Activated CD4-positive, alpha-beta T cell treated with anti-CD3 and anti-CD28 coated beads, Interleukin-2, Interleukin-6, amounts not matched to agents 100 ng/mL and 50 ng/mL, durations not matched to agents 16 hours and 8 hours (primary cell): ENCODE measurements at places on chromosomes 16 and 17.
A peak's percentile ranks its signal among the peaks of the same experiment; 100 is the strongest.

- no peak for DNase-seq
Observed at GRCh38 chr16:88948781-88949490, 28.1 kb downstream of the CBFA2T3 start.

DNA sequence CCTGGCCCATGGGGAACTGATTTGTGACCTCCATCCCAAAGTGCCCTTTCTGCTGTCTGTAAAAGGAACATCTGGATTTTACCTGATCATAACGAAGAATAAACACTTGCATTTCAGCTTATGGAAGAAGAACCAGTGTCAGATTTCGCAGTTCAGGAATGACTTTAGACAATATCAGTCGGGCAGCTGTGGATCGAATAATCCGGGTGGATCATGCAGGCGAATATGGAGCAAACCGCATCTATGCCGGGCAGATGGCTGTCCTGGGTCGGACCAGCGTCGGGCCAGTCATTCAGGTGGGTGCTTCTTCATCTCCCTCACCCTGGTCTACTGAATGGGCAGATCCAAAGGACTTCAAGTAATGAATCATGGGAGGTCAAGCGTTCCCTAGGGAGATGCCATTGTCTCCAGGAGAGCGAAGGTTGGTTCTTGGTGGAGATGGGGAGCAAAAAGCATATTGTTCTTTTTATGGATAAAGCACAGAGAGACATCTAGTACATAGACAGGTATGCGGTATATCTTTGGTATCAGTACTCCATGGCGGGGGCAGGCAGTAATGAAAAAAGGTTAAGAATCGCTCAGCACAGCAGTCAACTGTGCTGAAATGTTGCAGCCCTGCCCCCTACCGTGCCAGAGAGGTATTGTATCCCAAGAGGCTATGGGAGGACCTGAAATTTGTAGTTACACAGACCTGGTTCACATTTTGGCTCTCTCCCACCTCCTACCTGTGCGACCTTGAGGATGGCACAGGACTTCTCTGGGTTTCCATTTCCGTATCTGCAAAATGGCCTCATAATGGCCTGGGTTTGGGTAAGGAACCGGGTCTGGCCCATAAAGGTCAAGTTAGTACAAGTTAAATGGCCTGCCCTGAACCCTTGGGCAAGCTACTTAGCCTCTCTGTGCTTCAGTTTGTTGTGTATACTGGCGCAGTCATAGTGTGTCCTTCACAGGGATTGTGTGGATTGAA lies 4.7 kb downstream of the COQ7 start:
- DNase-seq: peak; percentile 68

DNA sequence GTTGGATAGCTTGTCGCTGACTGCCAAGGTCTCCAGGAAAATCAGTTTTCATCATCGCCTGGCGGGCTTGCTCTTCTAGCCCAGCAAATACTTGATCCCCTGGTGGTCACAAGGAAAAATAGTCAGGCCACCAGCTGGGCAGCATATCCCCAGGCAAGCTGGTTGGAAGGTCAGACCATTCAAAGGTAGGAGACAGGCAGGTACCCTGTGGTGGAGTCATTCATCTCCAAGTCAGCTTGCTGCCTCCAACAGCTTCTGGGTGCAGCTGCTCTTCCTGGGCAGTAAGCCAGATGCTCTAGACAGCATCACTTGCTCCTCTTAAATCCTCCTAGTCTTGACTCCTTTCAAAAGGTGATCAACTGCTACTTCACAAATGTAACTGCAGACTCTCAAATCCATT lies 16.0 kb downstream of the ZNF821 start:
- DNase-seq: no peak

DNA sequence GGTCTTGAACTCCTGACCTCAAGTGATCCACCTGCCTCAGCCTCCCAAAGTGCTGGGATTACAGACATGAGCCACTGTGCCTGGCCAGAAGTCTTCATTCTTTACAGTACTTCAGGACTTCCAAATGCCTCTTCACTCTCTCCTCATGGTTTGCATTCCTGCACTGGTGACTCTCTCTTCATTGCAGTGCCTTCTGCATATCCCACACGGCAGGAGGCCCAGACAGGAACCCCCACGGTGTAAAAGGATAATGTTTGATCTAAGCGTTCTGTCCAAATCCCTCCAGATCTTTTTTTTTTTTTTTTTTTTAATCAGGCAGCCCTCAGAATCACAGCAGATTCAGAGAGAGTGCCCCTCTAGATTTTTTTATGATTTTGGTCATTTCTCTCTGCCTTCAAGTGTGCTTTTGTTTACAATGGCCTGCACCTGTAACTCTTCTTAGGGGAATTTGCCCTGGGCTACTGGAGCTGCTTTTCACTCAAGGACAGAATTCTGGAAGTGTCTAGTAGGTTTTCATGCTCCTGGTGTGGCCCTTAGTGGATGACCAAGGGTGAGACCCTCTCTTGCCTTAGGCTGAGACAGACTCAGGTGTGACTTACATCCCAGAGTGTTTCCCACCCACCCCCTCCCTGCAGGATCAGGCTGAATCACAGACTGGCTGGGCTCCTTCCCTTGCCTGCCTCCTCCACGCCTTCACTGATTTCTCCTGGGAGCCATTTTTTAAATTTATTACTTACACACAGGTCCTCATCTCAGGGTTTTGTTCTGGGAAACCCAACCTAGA lies 19.8 kb upstream of the NF1 start:
- DNase-seq: no peak

- DNase-seq: no peak
Observed at GRCh38 chr16:51141106-51141505, 10.0 kb downstream of the SALL1 start.

DNA sequence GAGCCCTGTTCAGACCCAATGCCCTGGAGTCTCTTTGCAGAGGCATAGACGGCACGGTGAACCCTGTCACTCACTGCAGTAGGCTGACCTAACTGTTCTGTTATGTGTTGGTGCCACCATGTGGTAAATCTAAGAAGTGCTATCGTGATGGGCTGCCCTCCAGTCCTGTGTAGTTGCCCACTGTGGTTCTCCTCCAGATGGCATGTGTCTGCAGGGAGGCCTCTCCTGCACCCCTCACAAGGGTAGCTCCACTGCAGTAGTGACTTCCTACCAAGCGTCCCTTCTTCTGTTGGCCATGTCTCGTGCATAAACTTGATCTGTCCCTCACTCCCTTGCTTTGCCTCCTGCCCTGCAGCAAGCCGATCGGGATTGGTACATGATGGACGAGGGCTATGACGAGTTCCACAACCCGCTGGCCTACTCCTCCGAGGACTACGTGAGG lies 5.8 kb downstream of the DHX38 start:
- DNase-seq: peak; percentile 66

DNA sequence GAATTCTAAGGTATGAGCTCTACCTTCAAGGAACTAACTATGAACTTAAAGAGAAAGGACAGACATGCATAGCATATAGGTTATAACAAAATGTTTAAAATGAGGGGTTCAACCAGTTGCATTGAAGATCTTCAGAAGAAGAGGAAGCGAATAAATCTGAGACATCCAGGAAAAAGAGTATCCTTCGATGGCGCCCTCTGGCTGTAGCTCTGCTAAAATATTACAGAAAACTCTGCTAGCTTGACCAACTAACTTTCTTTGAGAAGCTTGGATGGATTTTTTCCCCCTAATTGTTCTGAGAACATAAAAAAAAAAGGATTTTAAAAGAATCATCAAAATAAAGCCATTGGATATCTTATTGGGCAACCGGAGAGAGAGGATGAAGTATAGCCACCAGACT lies 659.9 kb upstream of the SOX9 start:
- no peak for DNase-seq

DNA sequence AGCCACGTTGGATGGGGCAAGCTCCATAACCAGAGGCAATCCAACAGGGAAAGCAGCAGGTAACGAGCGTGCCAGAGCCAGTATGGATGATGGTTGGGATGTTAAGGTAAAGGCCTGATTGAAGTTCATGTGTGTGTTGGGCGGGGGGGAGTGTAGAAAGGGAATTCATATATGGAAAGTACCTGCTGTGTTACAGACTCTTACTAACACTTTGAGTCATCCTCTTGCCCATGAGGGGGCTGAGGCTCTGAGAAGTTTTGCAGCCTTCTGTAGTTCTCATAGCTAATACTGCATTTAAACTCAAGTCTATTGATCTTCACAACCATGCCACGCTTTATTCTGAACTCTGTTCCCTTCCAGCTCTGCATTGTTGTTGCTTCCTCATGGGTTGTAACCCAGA lies 28.5 kb downstream of the SYCE1L start:
- no peak for DNase-seq

- DNase-seq: no peak
Observed at GRCh38 chr17:80965606-80966005, 26.0 kb upstream of the CHMP6 start.

GRCh38 chr16:11251525-11252481 lies 4.2 kb downstream of the SOCS1 start:
- peak; percentile 92 for DNase-seq

GRCh38 chr16:66544016-66544757 lies 5.7 kb downstream of the TK2 start:
- no peak for DNase-seq

DNA sequence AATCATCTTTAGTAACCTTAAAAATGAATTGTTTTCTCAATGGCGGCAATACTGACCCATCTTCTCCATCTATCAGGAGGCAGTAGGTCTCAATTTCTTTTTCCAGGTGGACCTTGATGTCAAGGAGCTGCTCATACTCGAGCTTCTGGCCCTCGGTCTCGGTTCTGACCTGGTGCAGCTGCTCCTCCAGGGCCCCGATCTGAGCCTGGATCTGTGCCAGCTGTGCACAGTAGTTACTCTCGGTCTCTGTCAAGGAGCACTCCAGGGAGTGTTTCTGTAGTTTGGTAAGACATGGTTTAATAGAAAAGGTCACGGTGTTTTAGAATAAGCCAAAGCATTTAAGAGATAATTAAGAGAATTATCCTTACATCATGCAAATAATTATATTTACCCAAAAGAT lies 4.9 kb downstream of the KRT27 start:
- DNase-seq: no peak

DNA sequence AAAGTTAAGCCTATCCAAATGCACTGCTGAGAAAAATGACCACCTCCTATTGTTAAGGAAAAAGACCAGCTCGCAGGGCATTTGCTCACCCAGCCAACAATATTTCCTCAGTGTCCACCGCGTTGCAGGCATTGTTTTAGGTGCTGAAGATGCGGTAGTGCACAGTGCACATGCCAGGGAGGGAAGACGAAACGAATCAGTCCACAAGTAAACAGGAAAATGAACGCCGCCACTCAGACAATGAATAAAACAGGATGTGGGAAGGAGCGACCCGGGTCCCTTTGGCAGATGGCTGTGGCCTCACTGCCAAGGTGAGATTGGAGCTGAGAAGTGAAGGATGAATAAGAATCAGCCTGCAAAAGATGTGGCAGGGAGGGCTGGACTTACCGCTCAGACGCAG lies 249.2 kb downstream of the FOXL1 start:
- no peak for DNase-seq

- no peak for DNase-seq
Observed at GRCh38 chr16:54102888-54103866, 183.4 kb downstream of the IRX3 start.

DNA sequence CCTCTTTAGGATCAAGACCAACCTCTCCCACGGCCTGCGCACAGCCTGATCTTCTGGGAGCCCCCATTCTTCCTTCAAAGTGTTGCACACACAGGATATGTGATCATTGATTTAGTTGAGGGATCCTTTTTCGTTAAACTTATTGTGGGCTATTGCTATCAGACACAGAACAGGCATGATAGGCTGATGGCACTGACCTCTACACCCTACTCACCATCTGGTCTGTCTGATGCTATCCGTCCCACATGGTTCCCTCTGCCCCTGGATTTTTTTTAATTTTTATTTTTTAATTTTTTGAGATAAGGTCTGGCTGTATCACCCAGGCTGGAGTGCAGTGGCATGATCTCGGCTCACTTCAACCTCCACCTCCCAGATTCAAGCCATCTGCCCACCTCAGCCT lies 19.2 kb upstream of the LITAF start:
- no peak for DNase-seq

DNA sequence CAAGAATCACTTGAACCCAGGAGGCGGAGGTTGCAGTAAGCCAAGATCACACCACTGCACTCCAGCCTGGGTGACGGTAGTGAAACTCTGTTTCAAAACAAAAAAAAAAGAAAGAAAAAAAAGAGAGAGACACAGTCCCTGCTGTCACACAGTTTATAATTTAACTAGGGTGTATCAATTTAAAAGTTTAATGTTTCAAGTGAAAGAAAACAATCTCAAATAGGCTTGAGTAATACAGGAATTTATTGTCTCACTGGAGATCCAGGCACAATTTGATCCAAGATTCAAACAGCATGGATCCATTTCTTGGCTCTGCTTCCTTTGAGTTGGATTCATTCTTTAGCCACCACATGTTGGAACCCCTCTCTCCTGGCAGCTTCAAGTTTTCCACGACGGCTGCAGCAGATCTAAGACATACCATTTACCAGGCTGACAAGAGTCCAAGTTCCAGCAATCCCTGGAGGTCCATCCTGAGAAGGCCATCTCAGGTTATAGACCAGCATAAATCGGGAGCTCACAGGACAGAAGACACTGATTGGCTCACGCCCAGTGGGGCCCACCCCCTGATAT lies 97.5 kb downstream of the YPEL2 start:
- DNase-seq: no peak

DNA sequence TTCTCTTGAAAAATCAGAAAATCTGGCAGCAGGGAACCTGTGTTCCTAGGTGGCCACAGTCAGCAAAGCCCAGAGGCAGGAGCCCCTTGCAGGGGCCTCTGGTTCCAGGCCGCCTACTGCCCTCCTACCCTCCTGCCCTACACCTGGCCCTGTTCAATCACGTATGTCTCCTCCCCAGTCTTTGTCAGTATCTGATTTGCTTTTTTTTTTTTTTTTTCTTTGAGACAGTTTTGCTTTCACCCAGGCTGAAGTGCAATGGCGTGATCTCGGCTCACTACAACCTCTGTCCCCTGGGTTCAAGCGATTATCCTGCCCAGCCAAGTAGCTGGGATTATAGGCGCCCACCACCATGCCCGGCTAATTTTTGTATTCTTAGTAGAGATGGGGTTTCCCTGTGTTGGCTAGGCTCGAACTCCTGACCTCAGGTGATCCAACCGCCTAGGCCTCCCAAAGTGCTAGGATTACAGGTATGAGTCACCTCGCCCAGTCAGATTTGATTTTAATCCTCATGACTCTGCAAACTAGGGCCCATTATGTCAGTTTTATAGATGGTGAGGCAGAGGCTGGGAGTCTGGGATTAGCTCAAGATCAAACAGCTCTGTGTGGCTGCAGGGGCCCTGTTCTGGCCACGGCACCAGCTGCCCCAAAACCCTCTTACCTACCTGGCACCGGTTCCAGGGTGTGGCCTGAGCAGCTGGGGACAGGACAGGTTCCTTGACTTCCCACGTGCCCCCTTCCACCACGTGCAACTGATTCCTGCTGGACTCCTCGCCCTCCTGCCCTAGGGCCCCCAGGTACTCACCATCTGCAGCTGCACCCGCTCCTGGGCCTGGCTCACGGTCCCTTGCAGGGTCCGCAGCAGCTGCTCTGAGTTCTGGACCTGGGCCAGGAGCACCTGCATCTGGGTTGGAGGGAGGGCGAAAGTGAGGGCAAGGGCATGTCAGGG lies 14.7 kb downstream of the RABEP2 start:
- peak; percentile 25 for DNase-seq

GRCh38 chr17:78173097-78173715 lies 4.8 kb downstream of the SYNGR2 start:
- peak; percentile 35 for DNase-seq
